ENCODE measurements at places on chromosomes 16 and 17.

DNA sequence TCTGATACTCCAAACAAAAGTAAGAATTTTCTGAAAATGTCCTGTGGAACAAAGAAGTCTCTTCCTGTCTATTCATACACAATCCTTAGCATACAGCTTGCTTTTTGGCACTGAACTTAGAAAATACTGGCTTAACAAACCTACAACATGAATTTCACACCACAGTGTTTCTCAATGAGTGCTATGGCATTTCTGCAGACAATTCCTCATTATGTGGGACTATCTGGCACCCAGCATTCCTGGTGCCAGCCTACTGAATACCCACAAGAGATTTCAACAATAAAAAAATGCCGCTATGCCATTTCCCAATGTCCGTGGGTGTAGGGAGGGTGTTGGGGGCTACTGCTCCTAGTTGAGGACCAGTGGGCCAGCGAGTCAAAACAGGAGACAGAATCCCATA, 62.1 kb downstream of the ZNF652 start:
- no peak for DNase-seq

DNA sequence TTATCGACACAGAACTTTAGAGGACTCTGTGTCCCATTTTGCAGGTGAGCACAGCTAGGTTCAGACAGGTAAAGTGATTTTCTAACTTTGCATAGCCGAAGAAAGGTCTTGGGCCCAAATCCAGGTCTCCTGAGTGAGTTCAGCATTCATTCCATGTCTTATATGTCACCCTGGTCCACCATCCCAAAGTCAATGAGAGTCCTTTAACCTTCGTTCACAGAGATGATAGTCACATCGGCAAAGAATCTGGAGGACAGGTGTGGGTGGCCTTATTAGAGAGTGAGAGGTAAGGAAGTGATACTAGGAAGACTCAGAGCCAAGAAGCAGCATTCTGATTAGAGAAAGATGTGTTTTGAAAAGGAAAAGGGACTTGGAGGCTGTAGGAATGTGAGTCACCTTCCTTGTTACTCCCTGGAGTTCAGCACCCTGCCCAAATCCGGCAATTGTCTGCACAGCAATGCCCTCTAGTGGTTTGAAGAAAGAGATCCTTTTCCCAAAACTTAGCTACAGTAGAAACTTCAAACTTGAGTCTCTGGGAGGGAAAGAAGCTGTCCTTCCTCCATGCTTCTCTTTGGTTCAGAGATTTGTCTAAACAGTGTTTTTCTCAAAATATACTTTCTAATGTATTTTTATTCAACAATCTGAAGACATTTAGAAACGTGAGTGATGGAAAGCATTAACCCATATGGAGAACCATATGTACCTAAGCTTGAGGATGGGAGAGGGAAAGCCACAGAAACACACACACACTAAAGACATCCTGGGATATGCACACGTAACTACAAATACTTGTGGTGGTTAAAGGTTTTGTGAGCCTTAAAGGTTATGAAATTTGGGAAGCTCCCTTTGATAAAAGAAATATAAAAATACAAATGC, 96.4 kb upstream of the SHISA6 start:
- no peak for DNase-seq

- no peak for DNase-seq
Observed at GRCh38 chr17:50187394-50187725, 14.1 kb downstream of the COL1A1 start.

DNA sequence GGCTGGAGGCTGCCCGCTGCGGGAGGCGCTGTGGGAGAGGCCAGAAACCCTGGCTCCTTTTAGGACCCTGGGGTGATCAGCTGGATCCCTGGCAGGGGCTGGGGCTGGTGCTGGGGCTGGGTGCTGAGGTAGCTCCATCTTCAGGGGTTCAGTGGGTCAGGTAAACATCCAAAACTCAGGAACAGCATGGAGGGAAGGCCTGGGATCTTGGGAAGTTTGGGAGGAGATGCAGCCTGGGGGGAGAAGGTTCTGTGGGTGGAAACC, 21.0 kb downstream of the ADGRG5 start:
- DNase-seq = no peak

- DNase-seq = no peak
Observed at GRCh38 chr17:66814570-66814969, 20.3 kb upstream of the CACNG5 start.

- DNase-seq = no peak
Observed at GRCh38 chr17:9003355-9004131, 17.8 kb upstream of the NTN1 start.

GRCh38 chr17:38702916-38703741, 1.9 kb upstream of the MLLT6 start:
- no peak for DNase-seq

GRCh38 chr17:36188891-36189306, 7.7 kb downstream of the CCL3L1 start:
- DNase-seq = no peak

GRCh38 chr17:10226930-10227695, 28.7 kb upstream of the GAS7 start:
- no peak for DNase-seq

DNA sequence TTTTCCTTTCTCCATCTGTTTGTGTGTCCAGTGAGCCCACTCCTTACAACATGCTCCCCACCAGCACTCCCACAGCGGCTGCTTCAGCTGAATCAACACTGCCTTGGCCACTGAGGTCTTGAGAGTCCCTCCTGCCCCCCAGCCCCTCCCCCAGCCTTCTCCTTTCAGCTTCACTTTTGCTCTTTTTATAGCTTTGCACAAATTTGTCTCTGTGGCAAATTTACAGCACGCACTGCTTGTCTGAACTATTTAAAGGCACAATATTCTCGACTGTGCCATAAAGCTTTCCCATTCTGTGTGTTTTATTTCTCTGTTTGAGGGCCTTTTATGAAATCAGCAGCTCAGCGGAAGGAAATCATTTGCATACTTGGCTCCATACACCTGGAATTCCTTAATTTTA, 579.3 kb downstream of the TOX3 start:
- peak; percentile 12 for DNase-seq

- no peak for DNase-seq
Observed at GRCh38 chr16:48462106-48462740, 77.0 kb upstream of the SIAH1 start.

DNA sequence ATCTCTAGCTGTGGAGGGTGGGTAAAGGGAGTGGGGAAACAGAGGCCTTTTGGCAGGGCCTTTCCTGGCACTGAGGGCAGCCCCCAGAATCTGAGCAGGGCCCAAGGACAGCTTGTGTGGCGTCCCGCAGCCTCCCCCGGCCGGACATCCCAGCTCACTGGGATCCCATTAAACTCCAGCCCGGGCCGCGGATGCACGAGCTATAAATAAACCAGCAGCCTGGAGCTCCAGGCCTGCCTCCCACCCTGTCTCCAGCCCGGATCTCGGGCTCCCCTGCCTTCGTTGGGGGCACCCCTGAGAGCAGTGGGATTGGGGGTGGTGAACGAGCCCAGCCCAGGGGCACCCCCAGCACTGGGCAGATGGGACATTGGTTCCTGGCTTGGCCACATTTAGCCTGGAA, 13.8 kb upstream of the AATK start:
- no peak for DNase-seq

- DNase-seq = no peak
Observed at GRCh38 chr16:56042416-56042815, 148.9 kb upstream of the GNAO1 start.

- peak; percentile 31 for DNase-seq
Observed at GRCh38 chr16:77885571-77886295, 97.4 kb downstream of the VAT1L start.

- no peak for DNase-seq
Observed at GRCh38 chr16:60674241-60674640, 1362.0 kb downstream of the CDH8 start.

- no peak for DNase-seq
Observed at GRCh38 chr17:67487506-67487905, 110.4 kb downstream of the PITPNC1 start.

DNA sequence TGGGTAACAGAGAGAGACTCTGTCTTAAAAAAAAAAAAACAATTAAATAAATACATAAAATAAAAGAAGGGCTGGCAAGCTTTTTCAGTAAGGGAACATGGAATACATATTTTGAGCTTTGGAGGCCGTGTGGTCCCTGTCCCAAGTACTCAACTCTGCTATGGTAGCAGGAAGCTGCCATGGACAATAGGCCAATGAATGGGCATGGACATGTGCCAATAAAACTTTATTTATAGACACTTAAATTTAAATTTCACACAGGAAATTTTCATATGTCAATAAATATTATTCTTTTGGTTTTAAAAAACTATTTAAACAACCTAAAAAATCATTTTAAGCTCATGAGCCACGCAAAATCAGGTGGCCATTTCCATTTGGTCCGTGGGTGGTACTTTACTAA, 3.8 kb downstream of the OTOA start:
- DNase-seq = no peak

DNA sequence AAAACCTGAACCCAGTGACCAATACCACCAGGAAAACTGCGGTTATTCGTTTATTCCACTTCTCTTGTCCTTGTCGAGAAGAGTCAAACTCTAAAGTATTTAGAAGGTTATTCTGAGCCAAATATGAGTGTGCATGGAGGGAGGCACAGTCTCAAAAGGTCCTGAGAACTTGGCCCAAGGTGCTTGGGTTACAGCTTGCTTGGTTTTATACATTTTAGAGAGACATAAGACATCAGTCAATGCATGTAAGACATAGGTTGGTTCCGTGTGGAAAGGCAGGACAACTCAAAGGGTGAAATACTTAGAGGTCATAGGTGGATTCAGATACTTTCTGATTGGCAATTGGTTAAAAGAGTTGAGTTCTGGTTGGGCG, 681 bp upstream of the TRAP1 start:
- DNase-seq = peak; percentile 2

DNA sequence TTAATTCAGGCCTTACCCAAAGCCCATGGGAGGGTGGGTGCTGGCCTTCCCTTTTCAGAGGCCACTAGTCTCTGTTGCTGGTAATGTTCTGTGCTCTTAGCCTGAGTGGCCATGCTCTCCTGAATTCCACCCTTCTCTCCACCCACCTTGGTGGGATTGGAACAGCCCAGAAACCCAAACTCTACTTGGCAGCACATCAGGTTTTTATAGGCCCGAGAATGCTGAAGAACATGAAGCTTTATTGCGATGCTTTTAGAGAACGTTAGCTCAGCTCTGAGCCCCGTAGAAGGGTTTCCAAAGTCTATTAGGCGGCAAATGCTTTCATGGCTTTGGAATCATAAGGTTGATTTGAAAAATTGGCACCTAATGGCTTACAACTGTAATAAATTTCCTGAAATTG, 209.3 kb downstream of the MSI2 start:
- DNase-seq = no peak

- no peak for DNase-seq
Observed at GRCh38 chr17:32596628-32597027, 109.8 kb downstream of the CDK5R1 start.

- no peak for DNase-seq
Observed at GRCh38 chr17:37713624-37714023, 31.2 kb downstream of the HNF1B start.

GRCh38 chr16:11835891-11836649, 15.3 kb downstream of the RSL1D1 start:
- no peak for DNase-seq

DNA sequence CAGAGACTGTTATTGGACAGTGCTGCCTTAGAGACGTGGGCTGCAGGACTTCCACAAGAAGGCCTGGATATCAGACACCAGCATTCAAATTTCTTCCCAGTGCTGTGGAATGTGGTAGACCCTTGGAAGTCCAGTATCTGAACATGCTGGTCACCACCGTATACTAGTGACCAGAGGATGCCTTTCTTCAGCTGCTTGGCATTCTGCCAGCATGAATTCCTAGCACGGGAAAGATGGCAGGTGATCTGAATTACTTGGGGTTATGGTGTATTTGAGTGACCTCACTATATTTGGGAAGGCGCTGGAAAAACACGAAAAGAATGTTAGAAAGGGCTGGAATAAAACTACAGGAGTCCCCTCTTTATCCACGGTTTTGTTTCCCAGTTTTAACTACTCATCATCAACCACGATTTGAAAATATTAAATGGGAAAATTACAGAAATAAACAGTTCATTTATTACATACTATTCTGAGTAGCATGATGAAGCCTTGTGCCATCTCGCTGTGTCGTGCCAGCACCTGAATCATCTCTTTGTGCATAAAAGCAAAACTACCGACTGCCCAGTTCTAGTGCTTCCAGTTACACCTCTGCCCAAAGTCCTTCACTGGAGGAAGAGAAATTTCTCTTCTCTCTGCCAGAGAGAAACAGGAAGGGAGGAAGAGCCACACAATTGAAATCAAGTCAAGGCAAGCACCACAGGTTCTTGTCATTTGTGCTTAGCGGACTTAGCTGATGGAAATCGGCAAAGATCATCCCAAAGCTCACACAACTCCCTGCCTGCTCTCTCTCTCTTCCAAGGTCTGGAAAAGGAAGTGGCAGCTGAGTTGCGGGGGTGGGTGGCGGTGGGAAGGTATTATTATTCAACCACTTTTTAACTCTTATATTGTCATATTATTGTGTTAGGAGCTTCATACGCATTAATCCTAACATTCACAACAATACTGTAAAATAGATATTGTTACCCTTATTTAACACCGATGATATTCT, 1.4 kb upstream of the CHST4 start:
- DNase-seq = no peak

GRCh38 chr16:69522041-69522578, 43.7 kb upstream of the NFAT5 start:
- DNase-seq = no peak

- no peak for DNase-seq
Observed at GRCh38 chr16:4385789-4386450, 14.3 kb downstream of the VASN start.

DNA sequence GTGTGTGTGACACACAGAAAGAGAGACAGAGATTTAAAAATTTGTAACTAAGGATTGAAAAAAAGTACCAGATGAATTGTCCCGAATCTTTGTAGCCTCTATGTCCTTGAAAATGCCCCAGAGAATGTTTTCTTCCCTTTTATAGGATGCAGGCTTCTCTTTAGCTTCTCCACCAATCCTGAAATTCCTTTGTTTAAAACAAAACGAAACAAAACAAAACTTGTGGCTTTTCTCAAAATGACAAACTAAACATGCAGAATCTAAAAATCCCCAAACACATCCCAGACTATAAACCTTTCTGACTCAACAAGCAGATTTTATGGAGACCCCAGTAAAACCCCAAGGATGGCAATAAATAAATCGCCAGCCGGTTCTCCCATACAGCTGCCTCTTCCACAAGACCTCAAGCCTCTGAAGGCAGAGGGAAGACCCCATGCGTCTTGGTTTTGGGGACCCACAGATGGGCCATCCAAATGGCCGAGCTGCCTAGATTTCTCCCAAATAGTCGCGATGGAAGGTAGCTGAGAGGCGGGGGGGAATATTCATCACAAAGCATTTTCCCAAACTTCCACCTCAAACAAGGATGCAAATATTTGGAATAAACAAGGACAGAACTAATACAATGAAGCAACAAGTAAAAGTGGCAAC, 269.5 kb upstream of the FOXF1 start:
- DNase-seq = no peak

GRCh38 chr16:85302018-85302847, 190.0 kb upstream of the CIBAR2 start:
- no peak for DNase-seq

- DNase-seq = no peak
Observed at GRCh38 chr17:17206913-17207335, 791 bp upstream of the PLD6 start.

Data from smooth muscle cell of the brain vasculature (primary cell).